SK-N-DZ (cell line): ENCODE measurements at places on chromosomes 5 and 9.

GRCh38 chr5:171720086-171720485 is 65.5 kb upstream of the SMIM23 start:
- DNase-seq = no peak

- no peak for DNase-seq
Measured at GRCh38 chr5:137891849-137892248, 2.6 kb downstream of the PKD2L2 start.

- DNase-seq = no peak
Measured at GRCh38 chr5:880816-881550, 11.6 kb downstream of the BRD9 start.

- no peak for DNase-seq
Measured at GRCh38 chr5:72324189-72324825, 4.1 kb downstream of the PTCD2 start.

DNA sequence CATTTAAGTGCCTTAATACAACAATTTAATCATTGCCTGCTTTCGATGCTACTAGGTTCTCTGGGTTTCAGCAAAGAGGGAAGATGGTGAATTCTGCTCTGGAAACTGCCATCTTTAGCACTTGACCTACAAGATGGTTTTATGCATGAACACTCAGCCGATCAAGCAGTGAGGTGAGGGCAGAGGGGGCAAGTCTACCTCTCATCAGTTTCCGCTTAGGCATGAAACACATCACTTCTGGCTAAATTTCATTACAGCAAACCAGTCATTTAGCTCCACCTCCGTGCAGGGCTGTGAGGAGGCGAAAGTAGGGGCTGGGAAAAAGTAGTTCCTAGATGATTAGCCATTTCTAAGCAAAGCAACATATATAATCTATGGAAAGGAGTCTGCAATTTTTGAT is 1018.0 kb downstream of the CDH18 start:
- no peak for DNase-seq

- no peak for DNase-seq
Measured at GRCh38 chr5:127088251-127088650, 14.9 kb upstream of the C5orf63 start.

- DNase-seq = no peak
Measured at GRCh38 chr5:41681840-41682239, 171.4 kb upstream of the PLCXD3 start.

GRCh38 chr9:117084221-117084620 is 330.6 kb downstream of the ASTN2 start:
- DNase-seq = no peak

DNA sequence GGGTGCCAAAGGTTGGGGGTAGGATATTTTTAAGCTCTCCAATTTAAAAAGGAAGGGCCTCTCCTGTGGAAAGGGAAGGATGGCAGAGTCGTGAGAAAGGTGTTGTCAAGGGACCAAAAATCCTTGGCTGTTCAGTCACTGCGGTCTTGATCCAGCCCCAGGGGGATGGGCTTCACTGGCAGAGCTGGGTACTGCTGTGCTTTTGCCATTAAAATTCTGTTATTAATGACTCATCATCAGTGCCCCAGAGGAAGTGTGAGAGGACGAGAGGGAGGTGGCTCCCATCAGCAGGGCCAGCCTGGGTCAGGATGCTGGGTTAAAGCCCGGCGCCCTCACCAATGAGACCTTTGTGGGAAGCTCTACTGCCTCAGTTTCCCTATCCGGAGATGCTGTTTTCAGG is 16.7 kb downstream of the PCDH12 start:
- DNase-seq = no peak

- no peak for DNase-seq
Measured at GRCh38 chr9:20512636-20513035, 109.7 kb downstream of the MLLT3 start.

DNA sequence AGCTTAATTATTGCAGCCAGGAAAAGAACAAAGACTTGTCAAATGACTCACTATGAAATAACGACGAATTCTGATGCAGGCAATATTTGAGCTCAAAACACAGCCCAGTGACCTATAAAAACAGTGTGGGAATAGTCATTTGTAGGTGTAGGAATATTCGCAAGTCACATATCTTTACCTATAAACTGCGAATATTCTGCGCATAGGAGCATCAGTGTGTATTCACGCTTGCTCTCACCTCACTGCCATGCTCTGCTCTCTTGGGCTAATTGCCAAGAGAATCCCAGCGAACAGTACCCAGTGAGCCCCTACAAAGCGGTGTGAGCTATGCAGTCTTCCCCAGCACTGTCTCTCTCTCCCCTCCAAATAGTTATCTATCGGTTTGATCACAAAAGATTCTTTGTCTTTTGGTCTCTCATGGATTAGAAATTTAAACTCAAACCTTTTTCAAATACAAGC is 74.2 kb downstream of the ST8SIA4 start:
- no peak for DNase-seq

- no peak for DNase-seq
Measured at GRCh38 chr9:89115426-89115825, 63.2 kb downstream of the SHC3 start.

- DNase-seq = no peak
Measured at GRCh38 chr9:5869315-5870019, 21.2 kb upstream of the MLANA start.

DNA sequence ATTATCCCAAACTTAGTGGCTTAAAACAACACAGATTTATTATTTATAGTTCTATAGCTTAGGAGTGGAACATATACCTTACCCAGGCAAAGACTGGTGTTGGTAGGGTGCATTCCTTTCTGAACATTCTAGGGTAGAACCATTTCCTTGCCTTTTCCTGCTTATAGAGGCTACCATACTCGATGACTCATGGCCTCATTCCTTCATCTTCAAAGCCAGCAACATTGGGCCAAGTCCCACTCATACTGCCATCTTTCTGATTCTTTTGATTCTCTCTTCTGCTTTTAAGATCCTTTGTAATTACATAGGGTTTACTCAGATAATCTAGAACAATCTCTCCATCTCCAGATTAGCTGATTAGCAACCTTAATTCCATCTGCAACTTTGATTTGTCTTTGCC is 452.7 kb upstream of the KLF4 start:
- no peak for DNase-seq

GRCh38 chr9:136521537-136521936 is 24.3 kb downstream of the NOTCH1 start:
- no peak for DNase-seq

DNA sequence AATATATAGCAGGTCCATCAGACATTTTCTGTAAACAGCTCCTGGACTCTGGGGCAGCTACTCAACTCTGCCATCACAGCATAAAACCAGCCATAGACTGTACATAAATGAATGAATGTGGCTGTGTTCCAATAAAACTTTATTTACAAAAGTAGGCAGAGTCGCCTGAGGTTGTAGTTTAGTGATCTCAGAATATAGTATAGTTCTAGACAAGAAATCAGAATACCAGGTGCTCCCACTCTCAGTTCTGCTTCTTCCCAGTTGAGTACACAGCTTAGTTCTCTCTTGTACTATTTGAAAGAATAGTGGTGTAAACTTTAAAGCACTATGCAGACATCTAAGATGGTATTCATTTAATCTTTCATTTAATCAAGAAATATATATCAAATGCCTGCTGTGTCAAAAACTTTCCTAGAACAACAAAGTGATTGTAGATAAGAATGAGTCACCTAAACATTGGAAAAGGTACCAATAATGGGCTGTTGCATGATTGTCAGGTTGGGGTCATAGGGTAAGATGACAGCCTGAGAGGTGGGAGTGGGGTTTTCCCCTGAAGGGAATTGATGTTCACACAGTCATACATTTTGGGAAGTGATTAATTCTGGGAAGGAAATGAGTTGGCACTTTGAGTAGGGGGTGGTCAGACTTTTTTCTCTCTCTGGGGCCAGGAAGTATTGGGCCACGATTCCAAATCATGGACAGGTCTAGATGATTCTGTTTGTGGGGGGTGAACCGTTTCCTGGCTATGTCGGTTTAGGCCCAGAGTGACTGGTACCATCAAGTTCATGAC is 37.0 kb downstream of the TNFSF8 start:
- DNase-seq = no peak
